ENCODE measurements at places on chromosomes 3 and 15.

GRCh38 chr3:158789592-158789991, 12.3 kb upstream of the MFSD1 start:
- no peak for DNase-seq

DNA sequence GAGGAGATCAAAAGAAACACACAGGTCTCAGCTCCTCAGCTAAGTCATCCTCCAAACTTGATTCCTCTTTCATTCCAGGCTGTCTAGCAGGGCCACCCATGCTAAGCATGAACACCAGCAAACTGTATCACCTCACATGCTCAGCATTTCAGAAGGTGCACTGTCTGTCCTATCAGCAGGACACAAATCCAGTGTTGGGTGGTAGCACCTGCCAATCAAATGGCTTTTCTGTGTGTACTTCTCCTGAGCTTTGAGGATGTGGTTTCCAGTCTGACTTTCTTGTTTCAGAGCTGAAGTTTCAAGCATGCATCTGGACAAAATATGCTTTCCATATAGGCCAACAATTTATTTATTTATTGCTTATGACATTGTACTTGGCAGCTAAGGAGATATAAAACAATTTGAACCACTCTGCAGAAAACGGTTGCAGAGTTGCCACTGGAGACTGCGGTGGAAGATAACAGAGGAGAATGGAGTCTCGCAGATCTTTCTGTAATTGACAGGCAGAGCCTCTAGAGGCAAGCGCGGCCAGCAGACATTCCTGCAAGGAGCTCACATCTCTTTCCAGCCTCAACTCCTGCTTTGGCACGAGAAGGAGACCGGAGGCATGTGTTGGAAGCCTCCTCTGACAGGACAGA, 167.1 kb upstream of the WNT5A start:
- DNase-seq, result no peak

- no peak for DNase-seq
These were observed 175.4 kb downstream of the TBC1D2B start for GRCh38 chr15:77901921-77902750.

- DNase-seq, result no peak
These were observed 11.6 kb upstream of the PIK3CB start for GRCh38 chr3:138846262-138846791.

DNA sequence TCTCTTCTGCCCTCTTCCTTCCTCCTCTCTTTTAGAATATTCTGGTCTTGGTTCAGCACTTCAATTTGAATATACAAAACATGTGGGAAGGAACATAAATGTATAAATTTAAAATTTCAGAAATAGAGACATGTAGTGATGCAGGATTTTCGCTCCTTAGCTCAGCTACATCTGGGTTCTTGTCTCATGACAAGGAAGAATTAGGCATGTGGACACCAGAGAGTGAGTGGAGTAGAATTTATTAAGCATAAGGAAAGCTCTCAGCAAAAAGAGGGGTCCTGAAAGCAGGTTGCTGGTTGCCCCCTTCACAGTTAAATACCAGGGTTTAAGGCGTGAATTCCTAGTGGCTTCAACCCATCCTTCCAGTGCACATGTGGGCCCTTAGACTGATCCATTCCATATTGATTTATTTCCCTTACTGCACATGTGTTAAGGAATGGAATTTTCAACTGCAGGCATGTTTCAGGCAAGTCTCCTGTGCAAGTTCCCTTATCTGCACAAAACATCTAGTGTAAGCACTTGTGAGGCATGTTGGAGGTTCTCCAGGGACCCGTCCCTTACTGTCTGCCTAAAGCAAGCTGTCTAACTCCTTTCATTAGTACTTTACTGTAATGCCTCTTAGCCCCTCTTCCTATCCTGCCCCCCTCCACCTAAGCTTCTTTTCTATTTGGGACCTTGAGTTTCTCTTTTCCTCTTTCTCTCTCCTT, 133.2 kb upstream of the STRIT1 start:
- no peak for DNase-seq

- no peak for DNase-seq
These were observed 119.5 kb downstream of the STAG1 start for GRCh38 chr3:136632625-136633081.

GRCh38 chr15:43446344-43446743, 46.6 kb downstream of the TP53BP1 start:
- DNase-seq, result no peak

Measured in activated T-helper 1 cell treated with Interleukin-2 at 50 U/mL for 16 hours (primary cell).